ENCODE measurements at places on chromosomes 5 and 9.

DNA sequence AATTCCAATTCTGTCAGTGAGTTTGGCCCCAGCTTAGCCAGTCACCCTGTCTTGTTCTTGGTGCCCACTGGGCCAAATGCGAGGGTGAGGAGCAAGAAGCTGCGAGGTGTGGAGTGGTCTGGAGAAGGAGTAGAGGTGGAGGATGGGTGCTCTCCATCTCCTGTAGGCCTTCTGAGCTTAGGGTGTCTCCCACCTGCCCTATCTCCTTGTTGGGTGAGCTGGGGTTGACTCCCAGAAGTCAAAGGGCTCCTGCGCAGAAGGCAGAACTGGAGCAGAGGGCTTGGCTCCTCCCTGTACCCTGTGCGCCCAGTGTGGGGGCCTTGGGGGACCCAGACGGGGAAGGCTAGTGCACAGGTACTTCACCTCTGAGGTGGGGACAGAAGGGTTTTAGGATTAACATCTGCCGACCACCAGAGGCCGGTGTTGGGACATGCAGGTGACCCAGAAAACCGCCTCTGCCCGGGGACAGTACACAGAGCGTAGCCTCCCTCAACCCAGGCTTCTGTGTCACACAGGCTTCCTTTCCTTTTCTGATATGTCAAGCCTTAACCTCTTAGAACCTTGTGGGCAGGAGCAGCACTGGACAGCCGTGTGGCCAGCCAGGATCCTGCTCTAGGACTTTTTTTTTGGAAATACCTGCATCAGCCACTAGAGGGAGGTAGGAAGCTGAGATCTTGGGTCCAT, 16.9 kb downstream of the IL5 start:
- DNase-seq, result peak; percentile 63

GRCh38 chr5:178547052-178547666, 43.0 kb downstream of the COL23A1 start:
- DNase-seq, result no peak

DNA sequence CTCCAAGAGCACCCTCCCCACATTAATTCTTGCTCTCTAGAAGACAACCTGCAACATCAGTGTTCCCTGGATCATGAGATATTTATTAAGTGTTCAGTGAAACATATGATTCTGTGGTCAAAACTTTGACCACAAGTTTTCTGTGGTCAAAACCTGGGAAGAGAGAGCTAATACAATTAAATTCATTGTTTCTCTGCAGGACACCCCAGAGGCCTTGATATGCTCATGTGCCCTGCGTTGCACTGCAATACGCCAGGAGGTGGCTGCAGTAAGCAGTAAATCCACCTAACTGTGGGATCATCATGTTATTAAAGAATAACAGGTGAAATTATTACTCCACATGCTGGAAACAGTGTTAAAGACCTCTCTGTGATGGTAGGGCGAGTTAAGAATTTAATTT, 109.3 kb upstream of the SPDL1 start:
- no peak for DNase-seq

DNA sequence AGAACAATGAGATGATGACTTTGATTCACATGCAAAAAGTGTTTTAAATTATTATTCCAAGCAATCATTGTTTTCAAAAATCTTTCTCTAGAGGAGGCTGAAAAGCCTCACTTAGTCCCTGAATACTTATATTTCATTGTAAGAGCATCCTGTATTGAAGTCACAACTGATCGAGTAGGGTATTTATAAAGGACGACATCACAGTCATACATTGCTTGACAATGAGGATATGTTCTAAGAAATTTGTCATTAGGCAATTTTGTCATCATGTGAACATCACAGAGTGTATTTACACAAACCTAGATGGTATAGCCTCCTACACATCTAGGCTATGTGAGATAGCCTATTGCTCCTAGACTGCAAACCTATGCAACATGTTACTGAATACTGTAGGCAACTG, 510.4 kb upstream of the RGMB start:
- no peak for DNase-seq

GRCh38 chr9:132863096-132863495, 15.0 kb downstream of the AK8 start:
- no peak for DNase-seq

DNA sequence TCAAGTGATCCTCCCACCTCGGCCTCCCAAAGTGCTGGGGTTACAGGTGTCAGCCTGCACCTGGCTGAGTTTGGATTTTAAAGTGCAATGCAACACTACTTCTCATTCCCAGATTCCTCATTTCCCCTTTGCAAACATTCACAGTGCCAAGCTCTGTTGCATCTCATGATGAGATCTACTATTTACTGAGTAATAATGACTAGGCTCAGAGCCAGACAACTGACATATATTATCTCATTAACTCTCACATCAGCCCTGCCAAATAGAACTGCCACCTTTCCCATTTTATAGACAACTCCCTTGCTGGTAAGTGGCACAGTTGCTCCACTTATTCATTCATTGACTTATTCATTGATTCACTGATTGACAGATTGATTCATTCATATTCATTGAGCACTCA, 7.0 kb downstream of the PDE6A start:
- DNase-seq, result no peak

DNA sequence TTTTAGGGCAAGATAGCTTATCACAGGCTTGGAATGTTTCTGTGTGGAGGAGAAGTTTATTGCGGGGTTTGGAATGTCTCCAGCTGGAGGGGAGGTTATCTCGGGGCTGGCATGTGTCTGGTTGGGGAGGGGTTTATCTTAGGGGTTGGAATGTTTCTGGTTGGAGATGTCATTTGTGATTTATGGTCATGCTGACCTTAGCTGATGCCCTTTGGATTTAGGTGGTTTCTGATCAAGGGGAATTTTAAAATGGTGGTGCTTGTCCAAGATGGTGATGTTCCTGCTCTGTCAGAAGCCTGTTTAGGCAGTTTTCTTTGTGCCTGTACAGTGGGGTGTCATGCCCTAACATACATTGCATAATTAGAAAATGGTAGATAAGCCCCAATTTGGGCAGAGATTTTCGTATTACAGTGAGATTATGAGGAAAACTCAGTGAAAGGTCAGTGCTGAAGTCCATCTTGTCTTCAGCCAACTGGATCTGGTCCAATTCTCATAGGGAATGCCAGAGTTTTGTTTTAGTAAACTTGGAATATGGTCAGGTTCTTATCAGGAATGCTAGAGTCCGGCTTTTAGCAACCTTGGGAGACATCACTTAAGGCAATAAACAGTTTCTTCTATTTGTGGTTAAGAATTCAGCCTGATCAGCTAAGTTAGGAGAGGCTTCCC, 14.3 kb downstream of the CDK20 start:
- no peak for DNase-seq

GRCh38 chr5:102668220-102668932, 86.7 kb upstream of the PAM start:
- DNase-seq, result no peak

DNA sequence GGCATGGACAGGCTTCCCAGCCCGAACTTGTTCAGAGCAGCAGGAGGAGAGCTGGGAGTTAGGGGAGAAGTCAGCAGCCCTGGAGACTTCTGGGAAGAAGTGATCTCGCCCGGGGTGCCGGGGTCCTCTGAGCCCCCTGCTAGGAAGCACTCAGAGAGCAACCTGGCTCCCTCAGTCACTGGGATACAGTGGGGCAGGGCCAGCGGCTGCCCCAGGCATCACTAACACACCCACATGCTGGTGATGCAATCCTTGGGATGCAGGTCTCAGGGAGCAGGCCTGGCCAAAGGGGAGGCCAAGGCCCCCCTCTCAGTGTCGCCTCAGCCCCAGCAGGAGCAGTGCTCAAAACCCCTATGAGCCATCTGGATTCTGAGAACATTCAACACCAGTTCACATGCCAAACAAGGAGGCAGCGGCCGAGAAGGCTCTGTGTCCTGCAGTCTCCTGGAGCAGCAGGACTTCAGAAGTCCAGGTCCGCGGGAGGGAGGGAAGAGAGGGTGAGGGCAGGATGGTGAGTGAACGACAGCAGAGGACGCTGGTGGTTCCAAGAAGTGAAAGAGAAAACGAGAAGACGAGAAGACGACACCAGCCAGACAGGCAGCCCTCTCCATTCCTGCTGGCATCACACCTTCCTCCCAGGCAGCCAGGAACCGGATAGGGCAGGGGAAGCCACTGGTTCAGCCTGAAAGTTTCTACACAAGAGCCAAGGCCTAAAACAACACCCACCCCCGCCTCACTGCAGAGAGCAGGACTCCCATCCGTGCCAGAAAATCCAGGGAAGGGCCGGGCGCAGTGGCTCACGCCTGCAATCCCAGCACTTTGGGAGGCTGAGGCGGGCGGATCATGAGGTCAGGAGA, 2.3 kb downstream of the PNPLA7 start:
- no peak for DNase-seq

GRCh38 chr5:103244398-103244797, 14.2 kb upstream of the MACIR start:
- no peak for DNase-seq

DNA sequence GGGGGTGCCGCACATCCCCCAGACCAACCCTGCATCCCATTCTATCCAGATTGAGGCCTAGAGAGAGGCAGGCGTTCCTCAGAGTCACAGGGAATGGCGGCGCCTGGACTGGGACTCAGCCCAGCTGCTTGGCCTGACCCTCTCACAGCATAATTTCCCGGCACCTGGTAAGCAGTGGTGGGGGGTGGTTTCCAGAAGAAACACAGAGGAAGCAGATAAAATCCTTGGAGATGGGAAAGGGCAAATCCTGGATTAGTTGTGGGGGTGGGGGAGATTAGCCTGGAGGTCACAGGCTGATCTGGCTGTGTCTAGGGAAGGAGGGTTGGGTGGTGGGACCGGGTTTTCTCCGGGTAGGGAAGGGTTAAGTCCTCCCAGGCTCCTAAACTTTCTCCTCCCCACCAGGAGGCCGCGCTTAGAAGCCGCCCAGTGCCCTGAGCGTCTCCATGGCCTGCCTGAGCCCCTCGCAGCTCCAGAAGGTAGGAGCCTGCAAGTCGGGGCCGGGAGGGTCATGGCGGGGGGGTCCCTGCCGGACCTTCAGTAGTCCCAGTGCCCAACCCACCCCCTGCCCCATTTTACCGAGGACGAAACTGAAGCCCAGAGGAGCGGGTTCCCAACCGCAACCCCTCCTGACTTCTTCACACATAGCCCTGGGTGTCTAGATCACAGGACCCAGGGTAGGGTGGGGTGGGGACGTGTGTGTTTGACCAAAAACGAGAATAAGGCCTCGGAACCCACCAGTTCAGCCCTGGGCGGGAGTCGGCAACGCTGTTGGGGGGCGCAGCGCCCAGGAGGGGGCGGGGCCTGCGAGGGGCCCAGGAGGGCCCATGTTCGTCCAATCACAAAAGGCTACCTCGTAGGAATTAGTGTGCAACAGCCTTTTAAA, 1.3 kb downstream of the PHYHD1 start:
- DNase-seq, result no peak

DNA sequence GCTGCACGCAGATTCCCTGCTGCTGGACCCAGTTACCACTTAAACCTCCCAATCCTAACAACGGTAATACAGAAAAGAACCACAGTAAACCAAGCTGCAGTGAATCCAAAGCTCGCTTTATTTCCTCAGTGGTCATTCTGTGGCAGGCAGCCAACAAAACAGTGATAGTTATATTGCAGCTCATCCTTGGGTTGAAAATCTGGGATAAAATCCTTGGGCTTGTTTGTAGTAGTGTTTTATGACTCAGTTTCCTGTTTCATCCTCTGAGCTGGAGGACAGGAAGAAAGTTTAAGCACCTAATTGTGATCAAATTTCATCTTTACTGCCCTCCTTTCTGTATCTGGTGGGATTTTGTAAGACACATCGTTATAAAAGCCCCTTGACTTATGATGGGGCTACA, 31.4 kb downstream of the HMGCR start:
- no peak for DNase-seq

DNA sequence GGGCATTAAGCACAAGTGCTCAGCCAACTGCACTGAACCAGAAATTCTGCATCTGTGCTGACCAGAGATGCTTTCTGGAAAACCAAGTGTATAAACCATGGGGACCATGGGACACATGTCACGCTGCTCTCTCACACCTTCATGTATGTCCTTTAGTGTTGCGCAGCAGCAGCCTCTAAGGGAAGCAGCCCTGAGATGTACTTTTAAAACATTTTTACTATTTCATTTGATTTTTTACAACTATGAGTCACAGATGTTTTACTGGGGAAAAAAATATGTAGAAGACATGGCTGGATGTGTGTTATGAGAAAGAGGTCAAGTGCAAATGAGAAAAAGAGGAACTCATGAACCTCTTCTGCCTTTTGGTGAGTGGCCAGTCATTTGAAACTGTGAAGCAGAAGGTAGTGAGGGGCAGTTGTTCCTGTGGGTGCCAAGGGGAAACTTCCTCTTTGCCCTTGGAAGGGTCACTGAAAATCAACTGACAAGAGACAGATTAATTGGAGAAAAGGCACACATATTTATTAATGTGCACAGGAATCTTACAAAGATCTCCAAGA, 31.4 kb upstream of the SYK start:
- DNase-seq, result no peak

- DNase-seq, result no peak
Measured at GRCh38 chr5:42020788-42021530, 95.9 kb downstream of the FBXO4 start.

GRCh38 chr9:14633906-14634565, 59.2 kb downstream of the ZDHHC21 start:
- no peak for DNase-seq

- no peak for DNase-seq
Measured at GRCh38 chr5:147560718-147561331, 51.0 kb upstream of the DPYSL3 start.

GRCh38 chr9:3509926-3510325, 15.9 kb downstream of the RFX3 start:
- no peak for DNase-seq

GRCh38 chr5:174189654-174190541, 144.4 kb downstream of the NSG2 start:
- no peak for DNase-seq

- DNase-seq, result no peak
Measured at GRCh38 chr5:61697809-61698558, 365.9 kb downstream of the ZSWIM6 start.

DNA sequence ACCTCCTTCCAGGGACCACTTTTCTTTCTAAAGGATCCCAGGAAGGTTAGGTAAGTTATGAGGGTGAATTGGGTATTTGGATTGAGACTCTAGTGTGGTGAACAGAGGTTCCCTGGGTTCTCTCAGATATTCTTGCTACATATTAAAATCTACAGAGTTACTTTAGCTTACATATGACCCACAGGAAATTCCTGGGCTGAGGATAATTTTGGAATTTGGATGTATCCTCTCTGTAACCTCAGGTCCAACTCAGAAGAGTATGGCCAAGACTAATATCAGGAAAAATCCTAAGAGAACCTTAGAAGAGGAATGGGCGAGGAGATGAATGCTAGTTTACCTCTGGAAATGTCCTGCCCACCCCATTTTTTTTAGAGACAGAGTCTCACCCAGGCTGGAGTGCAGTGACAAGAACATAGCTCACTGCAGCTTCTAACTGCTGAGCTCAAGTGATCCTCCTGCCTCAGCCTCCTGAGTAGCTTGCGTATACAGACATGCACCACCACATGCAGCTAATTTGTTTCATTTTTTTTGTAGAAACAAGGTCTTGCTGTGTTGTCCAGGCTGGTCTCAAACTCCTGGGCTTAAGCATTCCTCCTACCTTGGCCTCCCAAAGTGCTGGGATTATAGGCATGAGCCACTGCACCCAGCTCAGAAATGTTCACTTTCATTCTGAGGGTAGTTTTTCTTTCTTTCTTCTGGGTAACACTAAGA, 196.4 kb downstream of the ARHGEF28 start:
- no peak for DNase-seq

GRCh38 chr5:43569236-43569746, 12.4 kb upstream of the PAIP1 start:
- no peak for DNase-seq

All from activated CD8-positive, alpha-beta memory T cell treated with anti-CD3 and anti-CD28 coated beads, Interleukin-2, amount 10 ng/mL, durations not matched to agents 7 days and 5 days (primary cell).